Neural crest cell (in vitro differentiated cells): ENCODE measurements at places on chromosomes 7 and 10.

DNA sequence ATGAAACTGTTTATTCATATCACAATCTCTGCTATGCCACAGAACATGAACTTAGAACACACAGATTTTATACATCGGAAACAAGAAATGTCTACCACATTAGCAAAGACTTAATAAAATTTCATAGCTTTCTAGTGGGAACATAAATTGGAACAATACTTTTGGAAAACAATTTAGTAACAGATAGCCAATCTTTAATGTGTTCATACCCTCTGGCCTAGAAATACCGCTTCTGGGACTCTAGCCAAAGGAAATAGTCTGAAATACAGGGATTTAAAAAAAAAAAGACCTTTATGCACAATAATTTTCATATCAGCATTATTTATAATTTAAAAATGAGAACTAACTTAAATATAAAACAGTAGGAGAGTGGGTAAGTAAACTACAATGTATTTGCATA, 168.5 kb downstream of the PLXNA4 start:
- no peaks in the 10 kb centered on the region for H3K27me3 ChIP-seq
- peaks cover 16% of the 10 kb centered on the region for H3K4me1 ChIP-seq
- no peak overlapping the region for H3K4me3 ChIP-seq
- no peak overlapping the region for H3K27ac ChIP-seq
- no peak for DNase-seq
- no peaks in the 10 kb centered on the region for H3K36me3 ChIP-seq

DNA sequence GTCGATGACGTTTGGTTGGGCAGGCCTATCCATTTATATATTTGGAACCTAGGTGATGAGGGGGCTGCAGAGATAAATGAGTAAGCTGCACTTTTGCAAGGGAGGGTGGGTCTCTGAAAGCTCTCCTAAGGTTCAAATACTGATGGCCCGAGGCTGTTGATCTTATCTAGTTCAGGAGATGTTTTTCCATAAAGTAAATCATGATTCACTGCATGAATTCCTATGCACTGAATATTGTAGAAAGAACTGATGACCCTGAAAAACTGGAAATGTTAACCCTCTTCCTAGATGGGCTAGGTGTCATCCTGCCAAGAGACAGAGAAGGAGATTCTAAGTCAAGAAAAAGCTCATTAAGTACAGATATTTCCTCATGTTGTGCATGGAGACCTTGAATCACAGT, 459.9 kb downstream of the PLXNA4 start:
- H3K4me1 ChIP-seq: peaks cover 12% of the 10 kb centered on the region
- no peaks in the 10 kb centered on the region for H3K27me3 ChIP-seq
- no peaks in the 10 kb centered on the region for H3K36me3 ChIP-seq
- no peak overlapping the region for H3K27ac ChIP-seq

GRCh38 chr7:142516038-142516501, 233.2 kb upstream of the PRSS1 start:
- no peak overlapping the region for H3K4me3 ChIP-seq
- H3K36me3 ChIP-seq: no peaks in the 10 kb centered on the region
- H3K4me1 ChIP-seq: no peaks in the 10 kb centered on the region
- peaks cover 22% of the 10 kb centered on the region for H3K27me3 ChIP-seq
- DNase-seq: peak; percentile 18

- no peak for DNase-seq
- H3K27ac ChIP-seq: no peak overlapping the region
- H3K4me3 ChIP-seq: no peak overlapping the region
- H3K27me3 ChIP-seq: no peaks in the 10 kb centered on the region
- peaks cover 19% of the 10 kb centered on the region for H3K4me1 ChIP-seq
- no peaks in the 10 kb centered on the region for H3K36me3 ChIP-seq
Measured at GRCh38 chr10:132546567-132547420, 9.2 kb downstream of the INPP5A start.

- no peak for DNase-seq
- H3K4me1 ChIP-seq: no peaks in the 10 kb centered on the region
- no peaks in the 10 kb centered on the region for H3K27me3 ChIP-seq
- no peak overlapping the region for H3K4me3 ChIP-seq
- no peaks in the 10 kb centered on the region for H3K36me3 ChIP-seq
Measured at GRCh38 chr7:158549616-158550393, 37.8 kb downstream of the PTPRN2 start.

DNA sequence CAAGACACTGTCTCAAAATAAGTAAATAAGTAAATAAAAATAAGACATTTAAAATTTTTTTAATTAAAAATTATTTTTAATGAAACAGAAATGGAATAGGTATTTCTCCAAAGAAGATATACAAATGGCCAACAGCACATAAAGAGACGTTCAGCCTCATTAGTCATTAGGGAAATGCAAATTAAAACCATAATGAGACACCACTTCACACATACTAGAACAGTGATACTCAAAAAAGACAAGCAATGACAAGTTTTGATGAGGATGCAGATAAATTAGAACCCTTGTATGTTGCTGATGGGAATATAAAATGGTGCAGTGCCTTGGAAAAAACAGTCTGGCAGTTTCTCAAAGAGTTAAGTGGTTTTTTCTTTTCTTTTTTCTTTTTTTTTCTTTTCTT, 26.5 kb upstream of the C10orf67 start:
- no peaks in the 10 kb centered on the region for H3K27me3 ChIP-seq
- DNase-seq: no peak
- H3K27ac ChIP-seq: no peak overlapping the region
- no peaks in the 10 kb centered on the region for H3K36me3 ChIP-seq
- H3K4me1 ChIP-seq: peaks cover 5% of the 10 kb centered on the region

- DNase-seq: no peak
- no peaks in the 10 kb centered on the region for H3K4me1 ChIP-seq
- H3K4me3 ChIP-seq: no peak overlapping the region
Measured at GRCh38 chr7:63012633-63013183, 985.9 kb upstream of the ZNF722 start.

DNA sequence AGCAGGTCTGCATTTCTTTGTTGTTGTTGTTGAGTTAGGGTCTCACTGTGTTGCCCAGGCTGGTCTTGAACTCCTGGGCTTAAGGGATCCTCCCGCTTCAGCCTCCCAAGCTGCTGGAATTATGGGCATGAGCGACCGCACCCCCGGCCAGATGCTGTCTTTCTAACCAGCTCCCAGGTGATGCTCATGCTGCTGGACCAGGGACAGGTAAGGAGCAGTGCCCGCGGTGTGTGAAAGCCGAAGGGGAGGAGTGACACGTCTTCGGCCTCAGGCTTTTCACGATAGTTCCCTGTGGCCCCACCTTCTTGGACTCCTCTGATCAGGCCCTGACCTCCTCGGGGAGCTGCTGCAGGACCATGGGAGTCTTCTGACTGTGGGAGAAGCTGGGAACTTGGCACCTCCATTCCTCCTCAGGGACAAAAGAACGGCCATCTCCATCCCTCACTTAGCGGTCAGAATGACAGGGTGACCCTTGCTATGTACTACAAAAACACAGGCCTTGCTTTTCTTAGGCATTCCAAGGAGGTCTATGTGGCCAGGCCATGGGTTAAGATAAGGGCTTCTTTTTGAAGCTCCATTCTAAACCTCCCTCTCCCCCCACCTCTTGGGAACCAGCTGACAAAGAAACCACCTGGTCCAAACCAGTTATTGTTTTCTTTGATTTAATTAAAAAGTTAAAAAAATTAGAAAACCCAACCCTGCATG, 5.5 kb downstream of the SFRP5 start:
- no peak overlapping the region for H3K27ac ChIP-seq
- no peak overlapping the region for H3K4me3 ChIP-seq
- no peak for DNase-seq
- peaks cover 15% of the 10 kb centered on the region for H3K4me1 ChIP-seq
- peaks cover 35% of the 10 kb centered on the region for H3K27me3 ChIP-seq
- peaks cover 4% of the 10 kb centered on the region for H3K36me3 ChIP-seq

GRCh38 chr10:117993166-117993565, 53.6 kb downstream of the RAB11FIP2 start:
- H3K27ac ChIP-seq: no peak overlapping the region
- no peak overlapping the region for H3K4me3 ChIP-seq
- H3K4me1 ChIP-seq: peaks cover 8% of the 10 kb centered on the region
- H3K36me3 ChIP-seq: no peaks in the 10 kb centered on the region
- no peak for DNase-seq

- no peak overlapping the region for H3K4me3 ChIP-seq
- H3K27me3 ChIP-seq: no peaks in the 10 kb centered on the region
- peaks cover 9% of the 10 kb centered on the region for H3K4me1 ChIP-seq
- no peak overlapping the region for H3K27ac ChIP-seq
Measured at GRCh38 chr7:133746847-133747246, 380.3 kb upstream of the LRGUK start.

GRCh38 chr10:35231646-35232045, 104.7 kb upstream of the CCNY start:
- DNase-seq: no peak
- no peak overlapping the region for H3K4me3 ChIP-seq
- H3K27ac ChIP-seq: no peak overlapping the region
- H3K27me3 ChIP-seq: no peaks in the 10 kb centered on the region
- no peaks in the 10 kb centered on the region for H3K4me1 ChIP-seq

DNA sequence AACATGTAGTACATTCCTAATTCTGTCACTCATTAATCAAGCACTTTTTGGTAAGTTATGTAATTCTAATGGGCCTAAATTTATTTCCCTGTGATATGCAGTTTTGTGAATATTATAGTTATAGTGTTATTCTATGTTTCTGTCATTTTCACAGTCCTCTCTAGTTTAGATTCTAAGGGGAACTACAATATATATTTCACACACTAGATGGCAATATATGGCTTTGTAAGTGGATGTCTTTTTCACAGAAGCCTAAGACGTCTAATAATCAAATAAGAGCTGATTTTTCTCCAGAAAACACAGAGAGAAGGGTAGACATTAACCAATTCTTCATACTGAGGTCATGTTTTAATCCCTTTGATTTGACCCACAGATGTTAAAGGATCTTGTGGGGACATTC, 18.0 kb downstream of the RNLS start:
- peaks cover 6% of the 10 kb centered on the region for H3K27me3 ChIP-seq
- DNase-seq: no peak

DNA sequence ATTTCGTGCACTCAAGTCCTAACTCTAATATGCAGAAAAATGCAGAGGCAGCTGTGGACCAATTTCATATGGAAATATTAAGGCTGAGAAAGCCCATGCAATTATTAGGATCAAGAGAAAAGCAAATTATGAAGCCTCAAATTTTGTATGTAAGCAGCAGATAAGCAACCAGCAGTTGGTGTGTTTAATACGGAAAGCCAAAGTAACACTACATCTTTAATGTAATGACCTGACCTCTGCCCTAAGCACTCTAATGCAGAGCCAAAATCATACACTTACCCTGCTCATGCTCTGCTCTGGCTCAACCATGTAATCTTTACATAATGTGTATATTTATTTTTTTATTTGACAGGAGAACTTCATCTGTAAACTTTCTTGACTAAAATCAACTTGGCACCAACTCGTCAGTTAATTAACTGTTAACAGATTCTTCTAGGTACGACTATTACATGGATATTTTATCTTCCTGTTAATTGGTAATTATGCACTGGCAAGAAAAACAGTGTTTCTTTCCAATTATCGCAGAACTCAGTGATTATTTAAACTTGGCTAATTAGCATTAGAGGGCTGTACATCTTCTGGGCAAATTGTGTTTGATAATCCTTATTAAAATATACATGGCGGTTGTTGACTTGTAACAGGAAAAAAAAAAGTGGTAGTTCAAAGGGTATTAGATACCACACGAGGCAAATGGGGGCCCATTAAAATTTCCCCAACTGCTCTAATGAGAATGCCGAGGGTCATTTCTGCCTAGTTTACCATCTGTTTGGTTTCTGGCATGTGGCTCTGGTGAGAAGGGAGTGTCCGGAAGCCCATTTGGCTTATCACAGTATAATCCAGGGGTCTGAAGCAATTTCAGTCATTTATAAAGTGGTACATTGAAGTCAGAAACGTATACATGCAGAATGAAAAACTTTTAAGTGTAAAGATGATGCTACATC, 94.5 kb downstream of the RELN start:
- no peak for DNase-seq
- H3K27me3 ChIP-seq: peaks cover 58% of the 10 kb centered on the region
- H3K36me3 ChIP-seq: no peaks in the 10 kb centered on the region
- H3K4me1 ChIP-seq: no peaks in the 10 kb centered on the region
- no peak overlapping the region for H3K4me3 ChIP-seq

GRCh38 chr7:3117488-3118231, 74.0 kb upstream of the CARD11 start:
- H3K27me3 ChIP-seq: peaks cover 43% of the 10 kb centered on the region
- H3K27ac ChIP-seq: no peak overlapping the region
- DNase-seq: no peak
- no peaks in the 10 kb centered on the region for H3K4me1 ChIP-seq

GRCh38 chr7:124152859-124153692, 120.2 kb upstream of the TMEM229A start:
- peaks cover 13% of the 10 kb centered on the region for H3K4me1 ChIP-seq
- no peak overlapping the region for H3K27ac ChIP-seq
- H3K36me3 ChIP-seq: no peaks in the 10 kb centered on the region
- no peak overlapping the region for H3K4me3 ChIP-seq
- no peaks in the 10 kb centered on the region for H3K27me3 ChIP-seq

DNA sequence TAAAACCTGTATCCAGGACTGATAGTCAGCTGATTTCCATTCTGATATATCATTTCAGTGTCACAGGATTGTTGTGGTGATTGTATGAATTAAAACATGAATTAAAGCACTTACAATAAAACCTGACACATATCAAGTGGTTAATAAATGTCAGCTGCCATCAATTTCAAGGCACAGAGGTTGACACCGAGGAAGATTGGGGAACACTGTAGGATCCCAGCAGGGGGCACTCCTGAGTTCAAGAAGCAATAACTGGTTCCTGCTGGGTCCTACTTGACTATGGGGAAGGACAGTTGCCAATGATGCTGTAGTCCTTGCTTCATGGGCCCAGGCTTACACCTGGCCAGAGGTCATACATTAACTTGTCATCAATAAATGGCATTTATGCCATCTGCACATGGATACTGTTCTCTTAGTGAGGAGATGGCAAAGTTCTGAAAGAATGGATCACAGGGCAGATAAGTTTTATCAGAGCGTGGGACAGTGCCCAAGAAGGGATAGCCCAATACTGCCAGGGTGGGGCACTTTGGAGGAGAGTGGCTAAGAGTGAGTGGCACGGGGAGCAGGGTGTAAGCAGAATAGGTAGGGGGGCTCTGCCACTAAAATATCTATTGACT, 24.1 kb downstream of the FZD1 start:
- H3K27me3 ChIP-seq: no peaks in the 10 kb centered on the region
- no peak overlapping the region for H3K4me3 ChIP-seq
- no peaks in the 10 kb centered on the region for H3K36me3 ChIP-seq
- DNase-seq: peak; percentile 28

- DNase-seq: no peak
- H3K27ac ChIP-seq: no peak overlapping the region
- peaks cover 30% of the 10 kb centered on the region for H3K36me3 ChIP-seq
- H3K27me3 ChIP-seq: no peaks in the 10 kb centered on the region
Measured at GRCh38 chr7:148753224-148753623, 54.5 kb downstream of the CUL1 start.

GRCh38 chr7:1844336-1844950, 174.4 kb downstream of the ELFN1 start:
- H3K27ac ChIP-seq: no peak overlapping the region
- H3K27me3 ChIP-seq: no peaks in the 10 kb centered on the region
- no peak overlapping the region for H3K4me3 ChIP-seq
- no peaks in the 10 kb centered on the region for H3K36me3 ChIP-seq
